Activated effector memory CD4-positive, alpha-beta T cell treated with anti-CD3 and anti-CD28 coated beads, Interleukin-2, amount 50 U/mL, for 16 hours (primary cell): ENCODE measurements at places on chromosomes 1 and 21.

GRCh38 chr1:15952317-15953258, 23.3 kb downstream of the ZBTB17 start:
- peak; percentile 62 for DNase-seq

DNA sequence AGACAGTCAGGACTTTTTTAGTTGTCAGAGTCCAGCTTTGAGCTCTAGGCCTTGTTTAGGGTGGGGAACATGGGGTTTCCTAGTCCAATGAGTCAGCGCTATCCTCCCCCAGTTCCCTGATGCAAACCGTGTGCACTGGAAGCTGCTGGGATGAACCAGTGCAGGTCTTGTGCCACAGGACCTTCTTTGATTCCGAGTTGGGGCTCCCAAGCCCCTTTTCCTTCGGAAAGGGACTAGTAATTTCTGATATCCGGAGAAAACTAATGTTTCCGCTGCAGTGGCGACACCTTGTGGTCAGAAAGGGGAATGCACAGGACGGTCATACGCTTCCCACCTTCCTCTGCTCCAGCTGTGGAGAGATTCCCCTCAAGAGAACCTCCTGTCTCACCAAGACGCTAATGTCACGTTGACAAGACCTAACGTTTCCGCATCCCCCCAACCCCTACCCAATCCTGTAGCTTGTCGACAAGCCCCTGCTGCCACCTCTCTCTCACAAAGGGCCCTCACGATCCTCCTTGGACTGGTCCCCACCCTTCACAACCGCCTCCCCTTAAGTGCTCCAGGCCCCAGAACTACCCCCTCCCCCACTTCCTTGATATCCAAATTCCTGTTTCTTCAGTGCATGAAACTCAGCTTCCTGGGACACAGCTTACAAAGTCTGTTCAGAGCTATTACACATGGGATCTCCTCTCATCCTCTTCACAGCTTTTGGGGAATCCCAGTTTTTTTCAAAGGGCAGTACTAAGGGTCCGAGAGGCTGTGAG, 30.9 kb downstream of the GPA33 start:
- peak; percentile 90 for DNase-seq

DNA sequence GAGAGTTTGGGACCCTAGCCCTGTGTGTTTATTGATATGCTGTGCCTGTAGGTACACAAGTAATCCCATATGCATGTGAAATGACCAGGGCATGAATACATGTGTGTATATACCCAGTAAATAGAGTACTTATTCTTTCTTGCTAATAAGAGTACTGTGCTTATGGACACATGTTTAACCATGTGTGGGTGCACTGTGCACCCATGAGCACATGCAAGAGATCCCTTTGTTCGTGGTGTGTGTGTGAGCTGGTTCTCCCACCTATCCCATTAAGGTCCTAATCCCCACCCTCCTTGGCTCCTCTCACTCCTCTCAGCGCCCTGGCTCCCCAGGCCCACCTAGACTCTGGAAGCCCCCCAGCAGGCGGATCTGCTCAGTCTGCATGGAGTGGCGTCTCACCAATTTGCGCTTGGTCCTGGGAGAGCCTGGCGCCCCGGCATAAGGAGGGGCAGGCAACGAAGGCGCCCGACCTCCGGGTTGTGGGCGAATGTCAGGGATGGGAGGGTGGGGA, 2.2 kb upstream of the LIX1L start:
- no peak for DNase-seq

DNA sequence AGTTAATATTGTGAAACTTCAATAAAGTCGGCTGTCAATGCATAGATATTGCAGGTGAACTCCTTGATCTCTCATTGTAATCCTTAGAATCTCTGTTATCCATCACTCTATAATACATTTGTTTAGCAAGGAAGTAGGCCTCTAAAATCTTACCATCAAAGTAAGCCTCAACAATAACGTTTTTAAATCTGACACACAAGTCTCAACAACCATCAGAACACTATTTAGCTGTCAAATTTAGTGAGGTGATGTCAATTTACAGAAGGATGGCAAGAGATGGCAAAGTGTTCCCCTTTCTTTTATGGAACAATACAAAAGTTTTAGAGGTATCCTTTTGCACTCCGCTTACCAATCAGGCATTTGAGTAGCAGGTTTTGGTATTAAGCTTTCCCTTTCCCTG, 67.6 kb downstream of the RWDD3 start:
- DNase-seq = no peak

DNA sequence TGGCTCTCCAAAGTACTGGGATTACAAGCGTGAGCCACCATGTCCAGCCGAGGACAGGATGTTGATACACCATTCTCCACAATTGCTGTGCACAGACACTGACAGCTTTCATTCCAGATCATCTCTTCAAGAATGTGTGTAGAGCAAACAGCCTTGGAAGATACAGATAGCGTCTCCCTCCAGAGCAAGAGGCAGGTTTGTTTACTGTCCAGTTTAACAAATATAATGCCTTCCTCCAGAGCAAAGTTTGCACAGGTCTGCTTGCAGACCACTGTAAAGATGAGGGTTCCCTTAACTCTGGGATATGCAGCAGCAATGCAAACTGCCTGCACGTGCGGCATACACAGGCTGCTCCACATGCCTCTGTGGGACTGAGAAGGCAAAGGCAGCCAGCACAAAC, 4.6 kb downstream of the TMPRSS3 start:
- no peak for DNase-seq

DNA sequence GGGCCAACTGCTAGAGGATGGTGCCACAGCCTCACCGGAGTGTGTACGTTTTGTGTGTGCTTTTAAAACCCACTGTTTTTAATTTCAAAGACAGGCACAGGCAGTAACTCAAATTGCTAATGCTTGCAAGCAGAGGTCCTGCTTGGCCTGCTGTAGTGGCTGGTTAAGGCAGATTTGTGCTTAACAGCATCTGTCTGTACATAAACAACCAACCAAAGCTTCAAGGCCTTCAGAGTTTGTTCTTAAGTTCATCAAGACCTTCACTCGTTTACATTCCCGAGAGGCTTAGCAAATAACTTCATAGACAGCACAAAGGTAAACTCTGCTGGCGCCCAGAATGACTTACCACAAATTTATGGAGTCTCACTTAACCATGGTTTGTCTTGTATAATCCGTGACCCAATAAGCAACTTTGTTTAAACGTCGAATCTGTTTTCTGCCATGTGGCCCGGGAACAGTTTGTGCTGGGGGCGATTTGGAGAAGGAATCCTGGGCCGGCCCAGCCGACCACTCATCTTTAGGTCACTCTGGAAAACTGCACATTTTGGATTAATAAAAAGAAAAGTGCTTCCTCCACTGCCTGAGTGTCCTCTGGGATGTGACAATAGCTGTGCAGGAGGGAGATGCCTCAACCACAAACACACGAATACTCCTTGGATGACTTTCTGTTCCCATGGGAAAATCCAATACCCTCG, 58.1 kb downstream of the CAPZB start:
- DNase-seq = no peak

- DNase-seq = no peak
Observed at GRCh38 chr1:214441119-214441518, 110.3 kb downstream of the PTPN14 start.

DNA sequence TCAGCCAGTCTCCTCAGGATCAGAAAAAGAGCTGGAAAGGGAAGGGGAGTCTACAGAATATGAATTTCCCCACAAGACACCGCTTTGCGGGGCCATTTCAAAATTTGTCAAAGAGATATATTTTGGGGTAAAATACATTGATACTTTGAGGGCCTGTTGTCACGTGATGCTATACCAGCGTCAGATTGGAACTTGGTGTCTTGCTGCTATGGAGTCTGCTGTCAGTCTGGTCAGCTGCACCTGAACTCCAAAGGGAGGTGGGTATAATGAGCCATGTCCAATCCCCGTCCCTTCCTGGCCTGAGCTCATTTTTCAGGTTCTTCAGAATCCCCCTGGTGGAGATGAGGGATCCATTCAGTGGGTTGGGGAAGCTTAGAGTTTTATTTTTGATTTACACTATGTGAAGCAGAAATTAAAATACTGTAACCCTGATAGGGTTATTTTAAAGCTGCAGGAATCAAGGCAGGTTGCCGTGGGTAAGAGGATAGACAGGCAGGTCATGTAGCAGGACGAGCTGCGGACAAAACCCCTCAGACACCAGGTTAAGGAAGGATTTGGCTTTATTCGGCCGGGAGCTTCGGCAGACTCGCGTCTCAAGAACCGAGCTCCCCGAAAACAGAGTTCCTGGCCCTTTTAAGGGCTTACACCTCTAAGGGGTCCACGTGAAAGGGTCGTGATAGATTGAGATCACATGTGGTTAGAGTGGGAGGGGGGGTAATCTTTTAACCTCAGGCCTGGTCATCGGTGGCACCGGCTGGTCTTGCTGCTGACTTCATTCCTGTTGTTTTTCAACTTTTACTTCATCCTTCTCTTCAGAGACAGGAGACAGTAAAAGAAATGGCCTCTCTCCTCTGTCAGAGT, 2.2 kb upstream of the POFUT2 start:
- peak; percentile 50 for DNase-seq
